ENCODE measurements at places on chromosomes 6 and 20. TPM values are rescaled to one million over a fixed set of nuclear protein-coding genes. Genes with fewer than 3 reads are reported as not detected.

Gene ADTRP
- total RNA-seq, result 29.6 TPM

Gene RNF182
- total RNA-seq, result not detected

Gene NEDD9
- total RNA-seq, result 27.3 TPM

Gene SAPCD1
- total RNA-seq, result 13.2 TPM

Gene EYS
- not detected for total RNA-seq

Gene NR2E1
- total RNA-seq, result not detected

Gene DEFB118
- total RNA-seq, result not detected

Gene ELOVL5
- 98.1 TPM for total RNA-seq

Gene KCNG1
- total RNA-seq, result 2.5 TPM

DNA sequence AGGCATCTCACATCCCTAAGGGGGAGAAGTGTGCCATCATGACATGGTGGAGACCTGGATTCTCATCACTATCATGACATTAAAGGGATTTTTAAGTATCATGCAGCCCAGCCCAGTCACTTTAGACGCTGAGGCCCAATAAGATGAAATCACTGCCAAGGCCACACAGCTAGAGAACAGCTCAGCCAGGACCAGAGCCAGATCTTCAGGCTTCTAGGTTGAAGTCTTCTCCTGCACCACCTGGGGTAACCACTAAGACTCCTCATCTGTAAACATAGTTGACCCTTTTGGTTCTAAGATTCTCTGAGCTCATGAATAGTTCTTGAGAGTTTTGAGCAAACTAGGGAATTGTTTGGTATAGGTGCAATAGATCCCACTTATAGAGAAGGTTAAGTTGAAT lies 125.1 kb downstream of the TCP11 start:
- DNase-seq, result no peak

DNA sequence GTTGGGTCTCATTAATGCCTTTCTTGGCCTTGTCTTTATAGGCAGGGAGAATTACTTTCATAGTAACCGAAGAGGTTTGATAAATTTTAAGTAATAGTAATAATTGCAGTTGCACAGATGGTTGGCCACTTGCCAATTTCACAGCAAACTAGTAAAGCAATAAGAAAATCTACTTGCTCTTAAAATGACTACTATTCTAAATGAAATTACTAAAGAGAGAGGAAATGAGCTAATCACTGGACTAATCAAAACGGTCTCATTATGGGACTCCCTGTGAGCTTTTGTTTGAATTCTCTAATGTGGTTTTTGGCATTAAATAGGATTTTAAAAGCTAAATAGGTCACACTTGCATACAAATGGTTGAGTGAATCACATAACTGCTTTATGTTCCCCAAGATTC lies 227.4 kb upstream of the PLN start:
- DNase-seq, result no peak

DNA sequence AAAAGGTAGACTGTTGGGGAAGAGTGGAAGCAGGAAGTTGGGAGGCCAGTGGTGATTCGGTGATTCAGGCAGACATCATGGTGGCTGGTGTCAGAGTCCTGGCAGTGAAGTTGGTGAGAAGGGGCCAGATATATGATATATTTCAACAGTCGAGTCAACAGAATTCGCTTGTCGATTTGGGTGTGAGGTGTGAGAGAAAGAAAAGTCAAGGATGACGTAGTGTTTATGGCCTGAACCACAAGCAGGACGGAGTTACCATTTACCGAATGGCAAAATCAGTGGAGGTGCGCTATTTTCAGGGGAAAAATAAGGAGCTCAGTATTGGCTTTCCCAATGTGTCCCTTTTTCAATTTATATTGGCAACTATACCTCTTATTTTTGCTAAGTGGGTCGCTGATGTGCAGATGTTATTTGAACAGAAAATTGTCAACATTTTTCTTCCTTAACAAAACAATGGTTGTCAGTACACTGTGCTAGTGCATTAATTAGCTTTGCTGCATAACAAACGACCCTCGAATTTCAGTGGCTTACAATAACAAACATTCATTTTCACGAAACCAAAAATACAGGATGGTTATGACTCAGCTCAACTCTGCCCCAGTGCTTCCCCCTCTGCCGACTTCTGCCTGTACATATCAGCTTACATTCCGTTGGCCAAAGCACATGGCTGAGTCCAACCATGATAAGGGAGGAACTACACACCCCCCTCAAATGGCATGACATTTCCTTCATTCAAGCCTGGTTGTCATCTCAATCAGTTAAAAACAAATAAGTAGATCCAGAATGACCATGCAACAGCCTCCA lies 255.0 kb upstream of the ZFP64 start:
- DNase-seq, result no peak

DNA sequence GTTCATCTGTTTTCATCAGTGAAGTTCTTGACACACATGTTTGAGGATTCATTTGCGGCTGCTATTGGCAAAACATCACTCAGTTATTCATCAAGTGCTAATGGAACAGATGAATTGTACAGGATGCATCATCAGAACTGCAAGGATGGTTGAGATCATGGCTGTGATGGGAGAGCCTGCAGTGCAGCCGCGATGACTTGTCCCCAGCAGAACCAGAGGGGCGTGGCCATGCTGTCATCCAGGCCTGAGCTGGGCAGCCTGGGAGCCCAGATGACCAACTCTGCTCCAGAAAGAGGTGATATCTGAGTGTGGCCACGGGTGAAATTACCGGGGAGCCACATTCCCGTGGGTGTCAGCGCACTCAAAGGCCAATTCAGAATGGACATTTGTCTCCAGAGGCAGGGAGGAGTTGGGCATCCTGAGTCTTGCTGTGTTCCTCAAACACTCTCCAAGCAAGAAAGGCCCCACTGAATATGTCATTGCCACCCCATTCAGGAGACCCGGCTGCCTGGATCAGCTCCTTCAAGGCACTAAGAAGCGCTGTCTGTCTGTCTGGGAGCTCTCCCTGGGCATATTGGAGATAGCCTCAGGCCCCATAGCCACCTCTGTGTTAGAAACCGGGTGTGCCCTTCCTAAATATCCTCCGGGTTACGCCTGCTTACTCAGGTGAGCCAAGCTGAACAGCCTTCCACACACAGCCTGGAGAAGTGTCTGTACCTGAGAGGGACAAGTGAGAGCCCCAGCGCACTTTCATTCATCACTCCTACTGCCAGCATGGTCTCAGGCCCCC lies 66.7 kb downstream of the SYNDIG1 start:
- no peak for DNase-seq

- no peak for DNase-seq
These were observed 12.3 kb upstream of the CBFA2T2 start for GRCh38 chr20:33477386-33478234.

DNA sequence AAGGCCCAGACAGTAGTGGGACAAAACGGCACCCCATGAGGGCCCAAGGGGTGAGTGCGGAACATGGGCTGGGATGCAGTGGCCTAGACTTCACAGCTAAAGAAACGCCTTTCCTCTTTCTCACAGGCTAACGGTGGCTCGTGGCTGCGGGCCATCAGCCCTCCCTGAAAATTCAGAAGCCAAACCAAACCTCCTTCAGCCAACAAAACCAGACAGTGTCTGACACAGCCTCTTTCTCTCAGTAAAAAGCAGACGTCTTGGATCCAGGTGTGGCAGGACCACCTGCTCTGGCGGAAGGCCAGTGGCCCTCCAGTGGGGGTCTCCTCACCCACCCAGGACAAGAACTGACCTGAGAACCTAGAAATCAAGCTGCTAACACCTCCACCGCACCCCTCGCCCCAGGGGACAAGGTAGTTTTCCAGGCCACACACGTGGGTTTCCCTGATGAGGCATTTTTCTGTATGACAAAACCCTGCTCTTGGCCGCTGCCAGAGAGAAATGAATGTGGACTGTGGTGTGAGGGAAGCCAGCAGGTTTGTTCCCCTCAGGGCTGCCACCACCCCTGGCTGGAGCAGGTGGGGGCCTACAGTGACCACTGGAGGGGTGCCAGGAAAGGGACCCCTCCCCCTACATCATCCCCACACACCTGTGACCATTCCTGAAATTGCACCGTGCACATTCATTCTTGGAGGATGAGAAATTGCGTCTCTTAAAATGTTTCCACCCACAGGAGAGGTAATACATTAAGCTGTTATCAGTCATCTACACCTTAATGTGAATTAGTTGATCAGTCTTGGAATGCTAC lies 76.8 kb upstream of the PIM1 start:
- DNase-seq, result peak; percentile 30

- no peak for DNase-seq
These were observed 496.8 kb upstream of the JAG1 start for GRCh38 chr20:11170565-11170964.

- DNase-seq, result no peak
These were observed 72.1 kb downstream of the FILIP1 start for GRCh38 chr6:75421316-75422023.

DNA sequence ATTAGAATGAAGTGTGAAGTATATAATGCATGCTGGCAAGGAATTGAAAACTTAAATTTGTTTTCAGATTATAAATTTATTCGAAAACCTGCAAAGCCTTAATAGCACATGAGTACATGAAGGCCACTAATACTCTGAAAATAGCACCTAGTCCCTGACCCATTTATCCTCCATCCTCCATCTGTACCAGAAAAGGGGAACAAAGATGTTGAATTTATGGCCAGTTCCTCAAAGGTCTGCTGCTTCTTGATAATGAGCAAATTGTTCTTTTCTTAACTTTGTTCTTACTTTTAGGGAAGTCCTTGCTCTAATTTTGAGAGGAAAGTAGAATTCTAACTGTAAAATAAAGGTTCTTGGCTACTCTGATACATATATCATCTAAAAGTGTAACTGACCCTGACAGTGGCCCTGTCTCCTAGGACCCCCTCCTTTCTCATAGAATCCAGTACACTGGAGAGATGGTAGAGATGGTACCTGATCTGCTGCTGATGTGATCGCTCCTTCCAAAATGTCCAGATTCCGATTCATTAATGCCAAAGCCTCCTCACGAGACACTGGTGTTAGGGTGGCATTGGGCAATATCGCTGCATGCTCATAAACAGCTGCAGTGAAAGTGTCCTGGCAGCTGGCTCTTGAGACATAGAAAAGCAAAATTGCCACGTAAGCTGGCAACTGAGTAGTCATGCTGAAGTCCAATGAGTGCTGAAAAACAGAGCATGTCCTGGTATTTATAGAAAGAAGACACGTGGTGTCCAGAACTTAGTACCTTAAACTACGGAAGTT lies at the start of gene VNN1:
VNN1 (minus strand) TSS at position 704 of the 783 bp plus-strand sequence; CDS start at position 684, 20 bp downstream.
- no peak for DNase-seq

- DNase-seq, result no peak
These were observed 218.2 kb downstream of the OTOR start for GRCh38 chr20:16966276-16966880.

DNA sequence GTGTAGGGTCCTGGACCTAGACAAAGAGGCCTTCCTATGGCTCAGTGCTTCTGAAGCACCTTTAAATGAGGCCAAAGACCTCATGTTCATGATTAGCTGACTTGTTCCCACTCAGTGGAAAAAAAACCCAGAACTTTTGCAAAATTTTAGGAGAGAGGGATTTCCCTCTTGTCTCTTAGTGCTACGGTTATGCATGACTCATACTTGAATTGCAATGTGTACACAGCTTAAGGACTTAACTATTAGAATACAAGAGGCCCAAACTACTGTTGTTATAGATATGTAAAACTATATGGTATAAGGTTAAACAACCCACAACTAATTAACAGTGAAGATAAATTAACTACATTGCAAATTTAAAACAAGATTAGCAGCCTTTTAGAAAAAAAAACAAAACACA lies 32.3 kb upstream of the HLA-A start:
- no peak for DNase-seq

- DNase-seq, result peak; percentile 64
These were observed 2.0 kb downstream of the BACH2 start for GRCh38 chr6:90294614-90294988.

GRCh38 chr6:150403458-150404246 lies 34.8 kb downstream of the IYD start:
- DNase-seq, result no peak

- peak; percentile 86 for DNase-seq
These were observed at the start of gene SNPH for GRCh38 chr20:1266167-1266973. Gene SNPH (plus strand): TSS chr20:1266294. CDS start chr20:1296240, 29,946 bp downstream.

- DNase-seq, result no peak
These were observed 161.7 kb downstream of the SYCP2 start for GRCh38 chr20:59771506-59772372.

DNA sequence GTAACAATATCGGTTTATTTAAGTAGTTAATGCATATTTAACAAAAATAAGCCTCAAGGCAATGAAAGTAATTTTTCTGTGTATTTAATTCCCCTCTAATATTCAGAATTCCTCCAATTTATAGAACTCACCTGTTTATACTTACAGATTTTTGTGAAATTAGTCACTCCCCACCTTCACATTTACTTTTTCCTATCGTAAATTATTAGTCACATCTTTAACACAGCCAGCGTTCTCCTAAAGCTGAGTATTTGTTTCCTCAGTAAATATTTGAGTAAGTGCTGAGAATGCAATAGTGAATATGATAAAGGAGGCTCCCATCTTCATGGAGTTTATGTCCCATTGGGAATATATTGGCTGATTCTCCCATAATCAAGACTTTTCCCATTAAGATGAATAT lies 88.0 kb downstream of the SYCP2 start:
- no peak for DNase-seq

DNA sequence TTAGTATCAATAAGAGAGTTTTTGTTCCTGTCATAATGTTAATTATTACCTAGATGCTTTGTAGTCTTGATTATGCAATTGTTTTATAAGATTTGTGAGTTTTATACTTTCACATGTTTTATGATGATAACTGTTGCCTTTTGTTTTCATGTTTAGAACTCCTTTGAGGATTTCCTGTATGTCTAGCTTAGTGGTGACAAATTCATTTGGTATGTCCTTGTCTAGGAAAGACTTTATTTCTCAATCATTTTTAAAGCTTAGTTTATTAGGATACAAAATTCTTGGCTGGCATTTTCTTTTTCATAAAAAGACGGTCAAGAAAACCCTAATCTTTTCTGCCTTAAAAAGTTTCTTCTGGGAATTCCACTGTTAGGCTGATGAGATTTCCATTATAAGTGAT lies 849.9 kb upstream of the EYS start:
- no peak for DNase-seq

DNA sequence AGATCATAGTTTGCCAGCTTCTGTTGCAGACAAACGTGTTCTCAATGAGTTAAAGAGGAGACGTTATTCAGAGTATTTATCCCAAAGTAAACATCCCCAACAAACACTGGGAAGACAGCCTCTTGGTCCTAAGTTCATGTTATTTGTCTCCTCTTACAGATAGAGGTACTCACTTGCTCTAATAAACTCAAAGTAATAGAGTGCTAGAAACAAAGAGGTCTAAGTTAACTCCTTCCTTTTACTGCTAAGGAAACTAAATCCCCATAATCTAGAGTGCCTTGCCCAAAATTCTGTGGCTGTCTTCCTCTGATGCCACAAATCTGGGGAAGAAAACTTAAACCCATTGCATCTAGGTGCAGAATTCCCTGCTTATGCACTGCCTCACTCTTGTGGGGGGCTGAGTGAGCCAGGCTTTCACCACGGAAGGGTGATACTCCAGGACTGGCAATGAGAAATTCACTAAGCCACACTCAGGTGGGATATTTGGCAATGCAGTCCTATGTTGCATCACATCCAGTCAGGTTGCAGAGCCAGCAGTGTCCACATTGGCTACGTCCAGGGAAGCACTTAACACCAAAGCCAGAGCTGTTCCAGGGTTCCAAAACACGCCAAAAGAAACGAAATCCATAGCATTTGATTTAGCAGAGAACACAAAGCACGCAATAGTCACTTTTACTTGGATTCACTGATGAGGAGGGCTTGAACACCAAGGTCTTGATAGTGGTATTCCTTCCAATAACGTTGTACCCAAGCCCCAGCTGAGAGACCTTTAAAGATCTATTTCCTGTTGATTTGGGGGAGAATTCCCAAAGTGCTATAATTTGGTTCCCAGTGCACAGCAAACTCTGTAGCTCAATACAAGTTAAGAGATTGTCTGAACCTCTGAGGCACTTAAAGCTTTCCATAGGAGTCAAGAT lies 81.0 kb upstream of the FOXQ1 start:
- no peak for DNase-seq

GRCh38 chr6:82924799-82925535 lies 140.7 kb downstream of the UBE3D start:
- no peak for DNase-seq
